Esophagus squamous epithelium (tissue), 5 donors: ENCODE measurements at places on chromosomes 13 and 19.

GRCh38 chr19:7170983-7171382, 101.5 kb downstream of the ZNF557 start:
- DNase-seq, result no peak

DNA sequence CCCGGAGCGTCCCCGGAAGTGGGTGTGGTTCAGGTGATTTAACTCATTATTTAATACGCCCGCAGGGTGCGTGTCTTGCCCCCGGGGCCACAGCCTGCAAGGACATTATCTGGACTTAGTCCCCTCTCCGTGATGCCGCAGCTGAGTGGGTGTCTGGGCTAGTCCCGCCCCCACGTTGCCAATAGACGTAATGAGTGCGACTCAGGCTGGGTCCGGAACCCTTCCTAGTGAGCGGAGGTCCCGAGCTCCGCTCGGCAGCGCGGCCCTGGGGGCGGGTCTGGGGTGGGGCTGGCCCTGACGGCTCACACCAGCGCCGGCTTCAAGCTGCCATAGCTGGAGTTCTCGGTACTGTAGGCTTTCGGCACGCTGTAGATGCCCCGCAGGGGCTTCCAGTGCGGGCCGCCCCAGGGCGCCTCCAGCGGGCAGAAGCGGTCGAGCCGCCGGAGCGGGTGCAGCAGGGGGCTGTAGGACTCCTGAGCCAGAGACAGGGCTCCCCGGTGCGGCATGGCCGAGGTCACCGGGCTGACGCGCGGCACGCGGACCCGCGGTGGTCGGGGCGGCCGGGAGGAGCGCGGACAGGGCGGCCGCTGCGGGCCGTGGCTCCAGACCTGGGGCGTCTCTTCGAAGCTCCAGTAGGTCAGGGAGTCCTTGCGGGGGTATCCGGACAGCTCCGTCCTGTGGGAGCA, 918 bp upstream of the LHB start:
- no peak for DNase-seq

DNA sequence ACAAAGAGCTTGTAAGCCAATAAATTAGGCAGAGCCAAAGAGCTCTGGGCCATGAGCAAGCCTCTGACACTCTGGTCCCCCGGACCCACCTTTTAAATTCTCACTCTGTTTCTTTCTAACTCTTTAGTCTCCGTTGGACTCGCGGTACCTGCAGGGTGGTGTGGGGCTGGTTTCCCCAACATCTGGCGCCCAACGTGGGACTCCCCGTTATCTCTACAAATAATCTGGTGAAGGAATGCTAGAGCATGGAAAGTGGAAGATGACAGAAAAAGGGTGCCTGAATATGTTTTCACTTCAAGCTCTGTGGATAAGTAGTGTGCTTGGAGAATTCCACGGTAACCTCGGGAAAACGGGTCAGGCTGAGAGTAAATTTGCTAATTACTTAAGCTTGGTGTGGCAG, 36.5 kb upstream of the CYP2B6 start:
- DNase-seq, result no peak

DNA sequence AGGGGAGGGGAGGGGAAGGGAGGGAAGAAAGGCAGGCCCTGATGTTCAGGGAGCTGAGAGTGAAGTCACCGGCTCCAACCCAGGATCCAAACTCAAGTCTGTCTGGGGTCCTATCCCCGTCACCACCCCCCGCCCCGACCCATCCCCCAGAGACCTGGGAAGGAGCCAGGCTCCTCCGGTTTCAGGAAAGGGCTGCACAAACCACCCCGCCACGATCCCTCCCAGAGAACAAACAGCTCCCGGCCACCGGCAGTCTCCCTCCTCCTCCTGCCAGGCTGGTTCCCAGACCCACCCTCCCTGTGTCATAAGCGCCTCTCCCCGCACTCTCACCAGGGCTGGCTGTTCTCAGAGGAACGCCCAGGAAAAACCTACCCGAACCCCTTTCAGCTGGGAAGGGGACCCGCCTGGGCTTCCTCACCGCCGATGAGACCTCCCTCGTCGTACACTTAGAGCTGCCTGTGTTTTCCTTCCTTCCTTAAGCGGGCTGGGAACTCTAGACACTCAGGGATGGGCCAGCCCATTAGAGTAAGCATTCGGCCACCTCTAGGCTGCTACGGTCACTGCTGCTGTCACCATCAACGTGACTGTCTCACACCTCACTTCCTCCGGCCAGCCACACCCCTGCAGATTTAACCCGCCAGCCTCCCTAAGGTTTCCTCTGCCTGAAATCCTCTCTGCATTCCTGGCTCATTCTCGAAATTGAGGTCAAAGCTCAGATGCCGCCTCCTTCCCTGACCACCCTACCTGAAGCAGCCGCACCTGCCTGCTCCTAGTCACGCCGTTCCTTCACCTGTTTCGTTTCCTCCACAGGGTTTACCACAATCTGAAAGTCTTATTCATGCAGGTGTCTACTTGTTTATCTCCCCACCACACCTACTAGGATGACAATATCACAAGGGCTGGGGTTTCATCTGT, 6.3 kb upstream of the RDH13 start:
- DNase-seq, result no peak

GRCh38 chr19:32291876-32292275, 53.5 kb upstream of the ZNF507 start:
- DNase-seq, result no peak

DNA sequence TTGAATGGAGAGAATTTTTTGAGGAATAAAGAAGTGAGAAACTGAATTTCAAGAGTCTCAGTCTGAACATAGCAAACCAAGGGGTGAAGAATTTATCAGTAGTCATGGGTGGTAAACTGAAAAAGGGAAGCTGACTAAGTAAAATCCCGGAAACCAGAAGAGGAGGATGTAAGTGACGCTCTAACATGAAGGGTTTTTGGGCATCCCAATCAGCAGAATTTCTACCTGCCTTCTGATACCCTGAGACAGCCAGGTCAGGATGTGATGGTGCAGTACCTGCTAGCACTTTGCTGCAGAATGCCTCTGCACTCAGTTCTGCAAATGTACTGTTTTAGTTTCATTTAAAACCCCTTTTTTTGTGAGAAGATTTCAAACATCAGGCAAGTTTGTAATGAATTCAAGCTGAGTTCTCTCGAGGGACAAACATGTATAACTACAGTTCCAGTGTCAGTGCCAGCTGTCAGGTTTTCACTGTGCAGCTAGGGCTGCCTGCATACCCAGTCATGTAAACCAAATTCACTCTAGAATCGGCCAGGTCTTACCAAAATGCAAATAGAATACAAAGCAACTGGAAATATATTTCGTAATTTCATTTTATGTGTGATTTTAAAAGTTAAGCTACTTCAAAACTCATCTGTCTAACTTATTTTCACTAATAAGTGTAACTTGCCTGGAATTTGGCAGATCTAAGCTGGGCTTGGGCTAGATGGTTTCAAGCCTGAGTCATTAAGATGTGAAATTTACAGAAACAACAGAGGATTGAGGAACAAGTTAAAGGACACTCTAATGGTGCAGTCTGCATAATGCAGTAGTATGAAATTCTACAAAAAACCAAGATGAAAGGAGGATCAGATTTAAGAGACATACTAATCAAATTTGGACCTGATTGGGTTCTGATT, 13.8 kb downstream of the METTL21C start:
- no peak for DNase-seq

GRCh38 chr13:34750078-34750931, 191.8 kb upstream of the NBEA start:
- DNase-seq, result no peak

DNA sequence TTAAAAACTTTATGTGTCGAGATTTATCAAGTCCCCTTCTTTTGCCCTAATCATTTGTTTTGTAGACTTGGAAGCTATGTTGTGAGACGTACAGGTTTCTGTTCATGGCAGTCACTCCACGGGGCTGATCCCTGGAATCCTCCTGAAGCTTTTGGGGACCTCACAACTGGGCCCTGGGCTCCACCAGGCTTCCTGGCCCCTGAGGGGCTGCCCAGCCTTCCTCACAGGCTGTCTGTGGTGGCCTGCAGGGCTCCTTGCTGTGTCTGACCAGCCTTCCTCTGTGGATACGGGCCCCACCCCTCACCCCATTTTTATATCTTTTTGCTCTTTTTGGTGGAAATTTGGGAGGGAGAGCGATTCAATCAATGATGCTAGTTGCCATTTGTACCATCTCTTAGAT, 38.1 kb downstream of the CHST8 start:
- DNase-seq, result no peak

- DNase-seq, result no peak
Measured at GRCh38 chr13:32205431-32206096, 109.6 kb downstream of the ZAR1L start.

DNA sequence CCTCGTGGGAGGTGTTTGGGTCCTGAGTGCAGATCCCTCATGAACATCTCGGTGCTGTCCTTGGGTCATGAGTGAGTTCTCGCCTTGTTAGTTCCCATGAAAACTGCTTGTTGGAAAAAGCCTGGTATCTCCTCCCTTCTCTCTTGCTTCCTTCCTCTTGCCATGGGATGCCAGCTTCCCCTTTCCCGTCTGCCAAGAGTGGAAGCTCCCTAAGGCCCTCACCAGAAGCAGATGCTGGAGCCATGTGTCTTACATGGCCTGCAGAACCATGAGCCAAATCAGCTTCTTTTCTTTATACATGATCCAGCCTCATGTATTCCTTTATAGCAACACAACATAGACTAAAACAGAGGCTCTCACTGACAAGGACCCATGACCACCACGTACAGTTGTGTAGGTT, 8.2 kb downstream of the ADGRE2 start:
- no peak for DNase-seq

DNA sequence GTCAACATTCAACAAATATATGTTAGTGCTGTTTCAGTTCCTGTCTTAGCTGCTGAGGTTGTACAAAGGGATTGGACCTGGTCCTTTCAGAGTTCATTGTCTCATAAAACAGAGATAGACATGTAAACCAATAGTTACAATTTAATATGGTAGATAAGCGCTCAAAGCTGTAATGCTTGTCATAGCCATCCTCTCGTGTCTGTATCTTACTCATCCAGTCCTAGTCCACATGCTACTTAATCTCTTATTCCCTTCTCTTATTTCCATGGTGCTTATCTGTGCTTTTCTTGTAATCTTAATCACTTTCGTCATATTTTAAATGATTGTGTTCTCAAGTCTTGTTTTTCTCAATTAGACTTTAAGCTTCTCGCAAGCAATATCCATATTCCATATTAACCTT, 185.2 kb upstream of the OBI1 start:
- DNase-seq, result no peak

DNA sequence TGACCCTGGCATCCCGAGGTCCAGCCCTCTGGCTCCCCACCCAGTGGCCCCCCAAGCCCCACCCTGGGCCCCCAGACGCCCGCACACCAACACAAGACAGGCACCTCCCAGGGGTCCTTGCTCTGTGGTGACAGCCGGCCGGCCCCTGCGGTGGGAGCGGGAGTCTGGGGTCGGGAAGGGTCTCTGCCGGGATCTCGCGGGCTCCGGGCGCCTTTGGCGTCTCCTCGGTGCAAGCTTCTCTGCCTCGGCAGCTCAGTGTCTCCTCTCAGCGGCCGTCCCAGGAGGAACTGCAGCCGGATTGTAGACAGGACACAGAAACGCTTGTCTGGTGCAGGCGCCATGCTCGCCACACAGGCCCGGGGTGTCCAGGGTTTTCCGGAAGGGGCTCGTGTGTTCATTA, 43.7 kb downstream of the TMEM255B start:
- no peak for DNase-seq

GRCh38 chr19:55352040-55352439, 2.5 kb downstream of the COX6B2 start:
- DNase-seq, result no peak

DNA sequence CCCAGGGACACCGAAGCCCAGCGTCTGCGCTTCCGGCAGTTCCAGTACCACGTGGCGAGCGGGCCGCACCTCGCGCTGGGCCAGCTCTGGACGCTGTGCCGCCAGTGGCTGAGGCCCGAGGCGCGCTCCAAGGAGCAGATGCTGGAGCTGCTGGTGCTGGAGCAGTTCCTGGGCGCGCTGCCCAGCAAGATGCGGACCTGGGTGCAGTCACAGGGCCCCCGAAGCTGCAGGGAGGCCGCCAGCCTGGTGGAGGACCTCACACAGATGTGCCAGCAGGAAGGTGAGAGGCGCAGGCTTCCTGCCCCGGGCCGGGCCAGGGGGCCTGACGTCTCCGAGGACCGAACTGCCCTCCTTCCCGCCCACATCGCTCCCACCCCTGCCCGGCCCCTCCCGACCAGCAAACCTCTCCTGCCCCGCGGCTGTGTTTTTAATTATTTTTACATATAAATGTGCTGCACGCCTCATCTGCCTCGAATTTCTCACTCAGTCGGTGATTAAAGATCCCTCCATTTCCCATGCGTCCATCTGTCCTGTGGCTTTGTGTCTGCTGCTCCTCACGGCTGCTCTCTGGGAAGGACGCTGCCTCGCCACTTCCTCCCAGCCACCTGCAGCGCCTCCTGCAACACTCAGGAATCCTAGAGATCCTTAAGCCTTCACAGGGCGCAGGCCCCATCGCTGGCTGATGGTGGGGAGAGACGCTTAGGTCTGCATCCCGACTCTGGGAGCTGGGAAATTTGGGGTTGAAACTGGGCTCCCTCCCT, 4.3 kb downstream of the ZSCAN1 start:
- no peak for DNase-seq

- DNase-seq, result no peak
Measured at GRCh38 chr13:35978607-35979316, 152.4 kb downstream of the DCLK1 start.

GRCh38 chr13:83057119-83057518, 825.2 kb downstream of the SLITRK1 start:
- no peak for DNase-seq

DNA sequence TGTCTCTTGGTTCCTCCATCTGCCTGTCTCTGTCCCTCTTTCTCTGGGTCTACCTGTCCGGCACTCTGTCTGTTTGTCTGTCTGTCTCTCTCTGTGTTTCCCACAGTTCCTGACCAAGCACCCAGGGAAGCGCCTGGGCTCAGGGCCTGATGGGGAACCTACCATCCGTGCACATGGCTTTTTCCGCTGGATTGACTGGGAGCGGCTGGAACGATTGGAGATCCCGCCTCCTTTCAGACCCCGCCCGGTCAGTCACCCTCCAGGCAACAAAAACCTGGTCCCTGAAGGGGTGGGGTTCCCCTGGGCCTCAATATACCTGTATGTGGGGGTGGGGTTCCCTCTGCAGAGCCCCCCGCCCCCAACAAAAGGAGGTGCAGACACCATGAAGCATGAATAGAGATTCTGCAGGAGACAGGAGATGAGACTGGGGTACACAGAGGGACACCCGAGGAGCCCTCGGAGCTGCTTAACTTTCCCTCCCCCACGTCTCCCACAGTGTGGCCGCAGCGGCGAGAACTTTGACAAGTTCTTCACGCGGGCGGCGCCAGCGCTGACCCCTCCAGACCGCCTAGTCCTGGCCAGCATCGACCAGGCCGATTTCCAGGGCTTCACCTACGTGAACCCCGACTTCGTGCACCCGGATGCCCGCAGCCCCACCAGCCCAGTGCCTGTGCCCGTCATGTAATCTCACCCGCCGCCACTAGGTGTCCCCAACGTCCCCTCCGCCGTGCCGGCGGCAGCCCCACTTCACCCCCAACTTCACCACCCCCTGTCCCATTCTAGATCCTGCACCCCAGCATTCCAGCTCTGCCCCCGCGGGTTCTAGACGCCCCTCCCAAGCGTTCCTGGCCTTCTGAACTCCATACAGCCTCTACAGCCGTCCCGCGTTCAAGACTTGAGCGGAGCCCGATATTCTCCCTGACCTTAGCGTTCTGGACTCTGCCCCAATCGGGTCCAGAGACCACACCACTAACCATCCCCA, 2.6 kb upstream of the CACNG7 start:
- DNase-seq, result no peak
